ENCODE measurements at places on chromosomes 12 and 14.

- no peak for DNase-seq
Measured at GRCh38 chr12:67649261-67649569, 670 bp downstream of the DYRK2 start.

DNA sequence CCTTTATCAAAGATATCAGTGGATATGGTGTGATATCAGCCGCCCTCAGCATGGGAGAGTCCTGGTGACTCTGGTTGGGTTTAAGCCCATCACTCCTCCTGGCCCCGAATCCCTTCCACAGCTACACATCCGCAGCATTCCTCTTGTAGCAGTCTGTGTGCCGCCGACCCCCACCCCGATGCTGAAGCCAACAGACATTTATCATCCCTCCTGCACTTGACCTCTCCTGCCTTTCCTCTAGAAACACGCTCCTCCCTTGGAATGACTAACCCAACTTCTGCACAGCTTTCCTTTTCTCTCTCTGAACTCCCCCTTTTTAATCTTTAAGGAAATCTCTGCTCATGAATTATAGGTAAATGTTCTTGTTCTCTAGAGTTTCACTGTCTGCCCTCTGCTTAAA lies 250.9 kb upstream of the FOXN3 start:
- DNase-seq, result no peak

GRCh38 chr12:111222523-111222922 lies 146.4 kb downstream of the PHETA1 start:
- DNase-seq, result no peak

DNA sequence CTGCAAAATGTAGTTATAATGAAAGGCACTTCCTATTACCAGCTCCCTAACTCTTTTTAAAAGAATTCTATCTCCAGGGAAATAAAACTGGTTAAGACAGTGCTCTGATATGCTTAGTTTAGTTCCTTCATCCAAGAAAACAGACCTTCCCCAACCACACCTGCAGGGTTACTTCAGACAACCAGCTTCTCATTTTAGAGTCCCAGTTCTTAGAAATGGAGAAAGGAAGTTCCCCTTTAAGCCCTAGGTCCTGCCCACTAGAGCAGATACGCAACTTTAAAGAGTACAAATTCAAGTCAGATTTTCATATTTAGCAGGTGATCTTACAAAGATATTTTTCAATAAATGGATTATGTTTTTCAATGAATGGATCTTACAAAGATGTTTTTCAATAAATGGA lies 4.4 kb upstream of the WSB2 start:
- DNase-seq, result no peak

DNA sequence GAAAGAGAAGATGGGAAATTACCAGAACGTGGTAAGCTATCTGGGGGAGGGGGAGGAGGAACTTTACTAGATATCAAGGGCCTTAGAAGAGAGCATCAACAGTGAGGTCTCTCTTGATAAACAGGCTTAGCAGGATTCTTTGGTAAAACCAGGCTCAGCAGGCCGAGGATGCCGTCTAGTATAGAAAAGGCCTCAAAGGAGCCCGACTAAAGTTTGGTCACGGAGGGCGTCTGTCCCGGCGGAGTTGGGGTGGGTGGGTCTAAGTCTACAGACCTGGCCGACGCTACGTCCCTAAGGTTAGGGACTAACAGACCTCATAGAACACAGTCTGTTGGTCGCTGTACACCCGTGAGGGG lies 538 bp upstream of the TIGAR start:
- no peak for DNase-seq

DNA sequence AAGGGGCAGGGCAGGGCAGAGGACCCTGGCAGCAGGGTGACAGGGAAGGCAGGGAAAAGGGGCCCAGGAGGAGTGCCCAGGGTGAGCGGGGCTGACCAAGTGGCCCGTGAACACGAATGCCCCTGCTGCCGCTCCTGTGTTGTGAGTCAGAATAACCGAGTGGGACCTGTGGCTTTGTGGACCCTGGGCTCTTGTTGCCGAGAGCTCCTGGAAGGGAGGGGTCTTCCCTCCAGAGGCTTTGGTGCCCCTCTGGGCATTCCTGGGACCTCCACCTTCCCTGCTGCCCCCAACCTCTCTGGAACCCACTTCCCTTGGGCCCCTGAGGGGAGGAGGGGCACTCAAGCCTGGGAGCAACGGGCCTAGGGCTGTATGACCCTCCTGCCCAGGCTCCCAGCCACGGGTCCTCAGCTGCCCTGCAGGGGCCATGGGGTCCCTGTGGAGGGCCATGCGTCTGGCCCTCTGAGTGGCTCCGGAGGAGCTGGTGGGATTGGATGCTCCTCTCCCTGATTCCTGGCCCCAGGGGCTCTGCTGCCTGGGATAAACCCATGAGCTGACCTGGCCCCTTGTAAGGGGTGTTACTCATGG lies 319.4 kb downstream of the TMEM121 start:
- no peak for DNase-seq

DNA sequence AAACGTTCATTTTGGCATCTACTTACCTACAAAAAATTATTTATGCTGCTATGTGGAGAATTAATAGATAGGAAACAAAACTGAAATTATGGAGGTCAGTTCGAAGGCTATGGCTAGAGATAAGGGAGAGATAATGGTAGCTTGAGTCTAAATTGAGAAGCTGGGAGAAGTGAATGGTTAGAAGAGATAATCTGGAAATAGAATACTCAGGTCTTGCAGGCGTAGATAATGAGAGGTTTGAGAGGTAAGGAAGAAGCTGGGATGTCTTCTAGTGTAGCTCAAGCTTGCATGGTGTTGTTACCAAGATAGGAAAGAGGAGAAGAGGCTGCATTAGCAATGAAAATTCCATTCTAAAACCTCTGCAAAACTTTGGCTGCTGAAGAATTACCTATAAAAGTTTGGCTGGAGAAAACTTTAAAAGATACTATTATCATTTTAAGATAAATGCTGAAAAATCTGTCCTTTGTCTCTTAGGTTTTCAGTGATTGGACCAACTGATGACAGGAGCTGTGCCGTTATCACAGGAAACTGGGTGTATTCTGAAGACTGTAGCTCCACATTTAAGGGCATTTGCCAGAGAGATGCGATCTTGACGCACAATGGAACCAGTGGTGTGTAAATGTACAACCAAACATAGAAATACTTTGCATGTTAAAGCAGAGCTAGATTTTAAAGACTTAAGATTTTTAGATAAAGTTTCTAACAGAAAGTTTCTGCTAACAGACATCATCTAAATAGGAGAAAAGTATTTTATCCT lies 14.1 kb downstream of the KLRF2 start:
- DNase-seq, result no peak
